ENCODE measurements at places on chromosomes 12 and 14. TPM values are rescaled to one million over a fixed set of nuclear protein-coding genes. Genes with fewer than 3 reads are reported as not detected.

The RIMKLB gene
- 11.2 TPM for total RNA-seq

The GLT1D1 gene
- 0.75 TPM for total RNA-seq

The TRHDE gene
- total RNA-seq = 0.95 TPM

The DBX2 gene
- total RNA-seq = not detected

The NID2 gene
- 12.2 TPM for total RNA-seq

The TUNAR gene
- total RNA-seq = not detected

DNA sequence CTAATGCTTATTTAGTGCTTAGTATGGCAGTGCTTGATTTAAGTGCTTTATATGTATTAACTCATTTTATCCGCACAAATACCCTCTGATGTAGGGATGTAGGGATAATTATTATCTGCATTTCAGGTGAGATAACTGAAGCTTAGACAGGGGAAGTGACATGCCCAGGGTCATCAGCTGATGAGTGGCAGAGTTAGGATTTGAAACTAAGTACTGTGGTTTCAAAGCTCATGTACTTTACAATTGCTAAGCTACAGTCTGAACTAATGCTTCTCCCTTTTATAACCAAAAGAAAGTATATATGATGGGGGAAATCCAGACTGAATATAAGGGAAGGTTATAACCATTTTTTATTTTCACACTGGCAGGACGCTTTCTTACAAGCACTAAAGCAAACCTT is 229.6 kb upstream of the NAV3 start:
- DNase-seq = no peak

DNA sequence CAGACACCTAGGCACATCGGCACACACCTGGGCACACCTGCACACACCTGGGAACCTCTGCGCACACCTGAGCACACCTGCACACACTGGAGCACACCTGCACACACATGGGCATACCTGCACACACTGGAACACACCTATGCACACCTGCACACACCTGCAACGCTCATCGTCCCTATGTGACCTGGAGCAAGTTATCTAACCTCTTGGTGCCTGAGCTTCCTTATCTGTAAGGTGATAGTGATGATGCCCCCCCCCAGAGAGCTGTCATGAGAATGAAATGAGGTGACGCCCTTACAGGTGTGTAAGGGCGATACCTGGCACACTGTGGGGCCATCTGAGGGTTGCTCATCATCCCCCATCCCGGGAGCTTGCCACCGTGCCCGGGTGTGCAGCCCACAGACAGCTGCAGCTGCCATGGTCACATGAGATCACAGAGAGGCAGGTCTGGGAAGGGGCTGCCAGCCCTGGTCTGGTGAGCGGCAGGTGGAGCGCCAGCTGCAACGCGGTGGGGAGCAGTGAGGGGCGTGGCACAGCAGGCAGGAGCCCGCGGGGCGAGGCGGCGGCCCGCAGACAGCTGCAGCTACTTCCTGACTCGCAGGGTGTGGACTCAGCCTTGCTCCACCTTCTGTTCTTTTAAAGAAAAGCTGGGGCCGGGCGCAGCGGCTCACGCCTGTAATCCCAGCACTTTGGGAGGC is 59.9 kb upstream of the FBRSL1 start:
- DNase-seq = no peak

DNA sequence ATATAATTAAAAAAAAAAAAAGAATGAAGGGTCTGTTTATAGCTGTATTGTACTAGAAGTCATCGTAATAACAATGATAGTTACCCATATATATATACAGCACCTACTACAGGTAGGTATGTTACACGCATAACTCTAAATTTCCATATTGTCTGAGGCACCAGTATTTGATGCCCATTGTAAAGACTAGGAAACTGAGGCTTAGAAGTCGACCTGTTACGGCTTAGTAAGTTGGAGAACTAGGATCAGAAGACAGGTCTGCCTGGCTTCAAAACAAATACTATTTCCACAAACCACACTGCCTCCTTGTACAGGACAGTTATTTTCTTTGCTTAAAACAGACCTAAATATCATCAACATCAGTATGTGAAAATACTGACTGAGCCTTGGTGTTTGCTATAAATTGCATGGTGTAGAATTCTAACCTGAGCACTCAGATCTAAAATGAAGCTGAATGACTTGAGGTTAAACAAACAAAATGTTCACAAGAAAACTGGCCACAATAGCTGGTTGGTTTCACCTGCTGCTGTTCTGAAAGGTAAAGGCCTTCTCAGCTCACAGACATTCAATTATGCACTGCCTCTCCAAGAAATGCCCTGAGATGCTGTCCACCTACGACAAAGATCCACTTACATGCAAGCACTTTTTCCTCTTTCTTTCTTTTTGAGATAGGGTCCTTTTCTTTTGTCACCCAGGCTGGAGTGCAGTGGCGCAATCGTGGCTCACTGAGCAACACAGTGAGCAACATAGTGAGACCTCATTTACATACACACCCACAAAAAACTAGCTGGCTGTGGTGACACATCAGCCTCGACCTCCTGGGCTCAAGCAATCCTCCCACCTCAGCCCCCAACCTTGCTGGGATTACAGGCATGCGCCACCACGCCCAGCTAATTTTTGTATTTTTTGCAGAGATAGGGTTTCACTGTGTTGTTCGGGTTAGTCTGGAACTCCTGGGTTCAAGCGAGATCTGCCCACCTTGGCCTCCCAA is 35.7 kb downstream of the SSH1 start:
- no peak for DNase-seq

DNA sequence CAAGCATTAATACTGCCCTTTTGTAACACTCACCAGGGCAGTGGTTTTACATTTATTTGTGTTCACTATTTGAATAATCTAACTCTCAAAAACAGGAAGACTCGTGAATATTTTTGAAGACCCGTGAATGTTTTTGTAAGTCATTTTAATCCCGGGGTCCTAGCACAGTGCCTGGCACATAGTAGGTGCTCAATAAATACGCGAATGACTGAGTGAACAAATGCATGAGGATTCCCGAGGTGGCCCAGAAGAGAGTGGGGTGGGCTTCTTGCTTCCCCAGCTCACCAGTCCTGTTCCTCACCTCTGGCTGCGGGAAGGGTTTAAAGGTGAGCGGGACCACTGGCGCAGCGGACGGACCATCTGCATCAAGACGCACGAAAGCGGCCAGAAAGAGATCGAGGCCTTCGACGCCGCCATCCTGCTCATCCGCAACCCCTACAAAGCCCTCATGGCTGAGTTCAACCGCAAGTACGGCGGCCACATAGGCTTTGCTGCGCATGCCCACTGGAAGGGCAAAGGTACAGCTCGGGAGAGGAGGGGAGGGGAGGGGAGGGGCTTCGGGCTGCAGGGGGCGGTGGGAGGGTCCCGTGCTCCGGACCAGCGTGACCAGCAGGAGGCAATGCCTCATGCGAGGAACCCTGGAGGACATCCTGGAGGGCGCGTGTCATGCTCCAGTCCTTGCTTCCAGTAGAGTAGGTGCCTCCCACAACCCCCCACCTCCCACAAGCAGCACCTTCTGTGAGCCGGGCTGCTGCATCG is 98.9 kb downstream of the CMKLR1 start:
- no peak for DNase-seq

GRCh38 chr14:36097356-36097755 is 79.2 kb downstream of the PTCSC3 start:
- DNase-seq = no peak

- DNase-seq = no peak
Observed at GRCh38 chr14:53316504-53316903, 163.4 kb upstream of the DDHD1 start.

GRCh38 chr12:1199700-1200099 is 208.7 kb downstream of the ERC1 start:
- no peak for DNase-seq

- no peak for DNase-seq
Observed at GRCh38 chr14:59161561-59162175, 26.8 kb upstream of the DAAM1 start.

DNA sequence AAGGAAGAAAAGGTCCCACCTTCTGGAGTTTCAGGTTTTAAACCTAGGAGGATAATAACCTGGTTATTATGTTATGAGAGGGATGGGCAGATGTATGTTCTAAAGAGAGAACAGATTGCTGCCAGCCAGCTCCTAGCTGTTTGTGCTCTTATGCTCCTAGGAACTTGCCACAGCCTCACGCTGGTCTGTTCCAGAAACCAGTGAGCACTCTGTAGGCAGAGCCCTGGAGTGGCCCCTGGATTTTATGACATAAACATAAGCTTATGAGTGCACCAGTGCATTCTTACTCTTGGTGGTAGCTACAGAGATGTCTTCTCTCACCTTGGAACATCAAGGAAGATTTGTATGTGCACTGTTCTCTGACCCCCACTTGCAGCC is 27.7 kb downstream of the KLC1 start:
- DNase-seq = no peak

DNA sequence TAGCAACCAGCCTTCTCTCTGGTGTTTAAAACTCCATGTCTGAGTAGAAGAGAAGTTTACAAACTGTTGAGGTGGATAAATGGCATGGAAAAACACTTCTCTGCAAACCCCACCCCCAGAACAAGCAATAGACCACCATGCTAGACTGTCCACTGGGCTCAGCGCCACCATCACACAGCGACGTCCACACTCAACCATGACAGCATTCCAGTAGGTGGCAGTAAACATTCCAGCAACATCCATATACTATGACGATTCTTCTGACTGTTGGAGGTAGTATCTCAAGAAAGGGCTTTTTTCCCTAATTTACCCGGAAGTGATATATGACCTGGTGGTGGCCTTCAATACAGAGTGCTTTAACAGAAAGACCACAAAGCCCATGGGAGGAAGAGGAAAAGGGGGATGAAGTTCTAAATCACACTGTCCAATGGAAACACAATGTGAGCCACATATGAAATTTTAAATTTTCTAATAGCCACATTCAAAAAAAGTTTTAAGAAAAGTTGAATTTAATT is 152.2 kb downstream of the SLC15A4 start:
- DNase-seq = no peak

- no peak for DNase-seq
Observed at GRCh38 chr12:57148469-57149244, 1.2 kb upstream of the LRP1-AS start.

DNA sequence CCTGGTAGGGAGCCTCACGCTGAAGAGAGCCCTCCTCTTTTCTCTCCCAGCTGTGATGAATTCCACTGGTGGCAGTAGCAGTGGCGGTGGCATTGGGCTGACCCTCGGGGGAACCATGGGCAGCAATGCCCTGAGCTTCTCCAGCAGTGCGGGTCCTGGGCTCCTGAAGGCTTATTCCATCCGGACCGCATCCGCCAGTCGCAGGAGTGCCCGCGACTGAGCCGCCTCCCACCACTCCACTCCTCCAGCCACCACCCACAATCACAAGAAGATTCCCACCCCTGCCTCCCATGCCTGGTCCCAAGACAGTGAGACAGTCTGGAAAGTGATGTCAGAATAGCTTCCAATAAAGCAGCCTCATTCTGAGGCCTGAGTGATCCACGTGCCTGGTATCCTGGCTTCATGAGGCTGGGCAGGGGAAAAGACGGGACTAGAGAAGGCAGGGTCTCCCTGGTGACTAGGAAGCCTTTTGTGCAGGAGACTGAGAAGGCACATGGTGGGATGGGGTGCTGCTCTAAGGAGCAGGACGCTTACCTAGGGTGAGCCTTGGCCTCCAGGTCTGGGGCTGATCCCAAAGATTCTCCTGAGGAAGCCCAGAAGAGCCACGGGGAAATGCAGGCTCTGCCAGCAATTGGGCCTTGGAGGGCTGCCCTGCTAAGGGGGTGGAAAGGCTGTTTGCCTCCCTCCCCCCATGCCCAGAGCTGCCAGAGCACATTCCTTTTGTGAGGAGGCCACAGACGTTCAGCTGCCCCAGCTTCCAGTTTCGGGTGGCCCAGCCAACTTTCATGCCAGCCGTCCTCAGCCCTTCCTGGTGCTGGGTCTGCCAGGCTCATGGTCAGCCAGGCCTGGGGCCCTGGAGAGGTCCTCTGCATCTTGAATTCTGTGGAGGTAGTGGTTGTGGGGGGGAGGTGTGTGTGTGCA is 15.8 kb downstream of the KRT7 start:
- DNase-seq = no peak

GRCh38 chr14:49895480-49895879 is 2.6 kb downstream of the ARF6 start:
- no peak for DNase-seq

GRCh38 chr12:49092816-49093406 is 1.7 kb downstream of the DHH start:
- no peak for DNase-seq

DNA sequence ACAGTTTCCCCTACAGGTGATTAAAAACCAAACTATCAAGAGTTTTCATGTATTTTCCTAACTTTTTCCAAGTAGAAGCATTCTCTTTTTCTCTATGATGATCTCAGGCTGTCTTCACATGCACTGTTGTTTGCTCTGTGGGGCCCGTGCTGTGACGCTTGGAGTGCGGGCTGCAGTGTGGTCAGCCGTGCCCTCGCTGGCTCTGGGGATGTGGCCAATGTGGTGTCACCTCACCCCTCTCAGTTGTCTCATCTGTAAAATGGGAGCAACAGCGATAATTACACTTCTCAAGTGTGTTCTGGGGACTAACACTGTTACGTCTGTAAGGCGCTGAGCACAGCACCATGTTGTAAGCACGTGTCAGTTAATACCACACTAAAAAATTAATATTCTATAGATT is 28.6 kb downstream of the DDX51 start:
- DNase-seq = no peak

GRCh38 chr12:2384029-2384386 is 331.2 kb downstream of the CACNA1C start:
- no peak for DNase-seq

DNA sequence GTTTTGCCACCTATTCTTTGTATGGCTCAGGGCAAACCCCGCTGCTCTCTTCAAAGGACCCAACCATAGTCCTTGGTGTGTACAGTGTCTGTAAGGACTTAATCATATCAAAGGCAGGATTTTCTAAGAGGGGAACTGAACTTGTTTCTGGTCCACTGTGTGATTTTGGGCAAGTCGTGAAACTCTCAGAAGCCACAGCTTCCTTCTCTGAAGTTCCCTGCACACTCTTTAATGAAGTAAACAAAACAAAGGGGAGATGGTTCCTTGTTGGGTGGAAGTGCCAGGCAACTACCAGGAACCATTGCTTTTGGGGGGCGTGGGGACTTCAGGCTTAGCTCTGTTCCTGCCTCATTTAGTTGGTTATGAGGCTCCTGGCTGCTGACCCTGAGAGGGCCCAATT is 152.4 kb downstream of the VRK1 start:
- DNase-seq = no peak

GRCh38 chr12:51777457-51777856 is 71.1 kb downstream of the FIGNL2 start:
- no peak for DNase-seq

DNA sequence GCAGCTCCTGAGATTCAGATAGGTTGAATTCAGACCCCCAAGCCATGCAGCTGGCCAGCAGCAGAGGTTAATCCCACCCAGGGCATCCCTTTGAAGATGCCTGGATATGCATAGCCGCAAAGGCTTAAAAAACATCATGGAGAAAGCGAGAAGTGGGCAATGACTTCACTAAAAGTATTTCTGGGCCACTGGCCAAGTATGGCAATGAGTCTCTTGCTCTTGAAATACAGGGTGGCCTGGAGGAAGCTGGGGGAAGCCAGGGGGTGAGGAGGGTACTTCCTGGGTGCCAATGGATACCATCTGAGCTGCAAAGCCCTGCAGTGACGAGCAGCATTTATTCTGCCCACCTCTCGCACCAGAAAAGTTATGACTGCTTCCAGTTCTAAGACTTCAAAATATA is 539.3 kb upstream of the TBX3 start:
- DNase-seq = no peak

All from esophagus squamous epithelium (tissue), 5 donors.